ENCODE measurements at places on chromosomes 3 and 15.

GRCh38 chr3:28317438-28318022, 31.0 kb upstream of the ZCWPW2 start:
- no peak for DNase-seq

DNA sequence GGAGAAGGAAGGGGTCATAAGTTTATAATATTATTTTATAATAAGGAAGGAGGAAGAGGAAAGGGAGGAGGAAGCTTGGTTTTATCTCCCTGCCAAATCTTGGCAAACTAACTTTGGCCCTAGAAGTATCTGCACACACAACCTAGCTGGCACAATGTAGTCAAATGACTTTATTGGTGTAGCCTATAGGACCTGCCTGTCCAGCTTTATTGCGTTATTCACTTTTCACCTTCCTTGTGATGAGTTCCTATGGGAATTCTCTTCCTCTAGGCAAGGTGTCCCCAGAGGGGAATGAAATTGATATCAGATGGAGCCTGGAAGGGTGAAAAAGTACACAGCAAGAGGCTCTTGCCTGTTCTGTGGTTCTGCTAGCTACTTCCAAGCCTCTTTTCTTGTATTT, 111.2 kb upstream of the SLC25A36 start:
- DNase-seq = no peak

DNA sequence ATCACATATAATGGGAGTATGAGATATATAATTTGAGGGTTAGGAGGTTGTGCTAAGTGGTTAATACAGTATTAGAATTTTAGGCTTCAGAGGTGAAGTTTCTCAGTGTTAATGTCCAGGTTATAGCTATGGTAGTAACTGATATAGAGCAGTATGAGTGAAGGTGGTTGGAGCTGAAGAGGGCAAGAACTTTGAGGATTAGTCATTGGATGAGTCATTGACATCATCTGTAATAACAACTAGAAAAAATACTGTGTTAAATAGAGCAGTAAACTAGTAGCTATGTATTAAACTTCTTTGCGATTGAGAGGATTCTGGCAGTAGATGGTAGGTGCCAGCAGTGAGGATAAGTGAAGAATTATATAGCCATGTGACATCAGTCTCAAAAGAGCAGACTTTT, 47.5 kb upstream of the EIF3J start:
- no peak for DNase-seq

DNA sequence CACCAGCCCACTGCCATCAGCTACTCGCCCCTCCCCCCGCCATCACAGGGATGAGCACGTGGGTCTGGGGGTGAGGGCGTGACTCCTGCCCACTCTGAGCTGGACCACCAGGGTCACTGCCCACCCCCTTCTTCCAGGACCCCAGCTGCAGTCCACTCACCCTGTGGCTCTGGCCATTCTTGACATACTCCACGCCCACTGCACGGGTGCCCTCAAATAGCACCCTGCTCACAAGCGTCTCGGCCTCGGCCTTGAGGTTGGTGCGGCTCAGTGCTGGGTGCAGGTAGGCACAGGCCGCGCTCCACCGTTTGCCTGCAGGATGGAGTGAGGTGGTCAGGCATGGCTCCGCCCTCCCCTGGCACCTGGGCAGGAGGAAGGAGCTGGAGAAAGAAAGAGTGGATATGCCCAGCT, 23.9 kb downstream of the CHDH start:
- no peak for DNase-seq

DNA sequence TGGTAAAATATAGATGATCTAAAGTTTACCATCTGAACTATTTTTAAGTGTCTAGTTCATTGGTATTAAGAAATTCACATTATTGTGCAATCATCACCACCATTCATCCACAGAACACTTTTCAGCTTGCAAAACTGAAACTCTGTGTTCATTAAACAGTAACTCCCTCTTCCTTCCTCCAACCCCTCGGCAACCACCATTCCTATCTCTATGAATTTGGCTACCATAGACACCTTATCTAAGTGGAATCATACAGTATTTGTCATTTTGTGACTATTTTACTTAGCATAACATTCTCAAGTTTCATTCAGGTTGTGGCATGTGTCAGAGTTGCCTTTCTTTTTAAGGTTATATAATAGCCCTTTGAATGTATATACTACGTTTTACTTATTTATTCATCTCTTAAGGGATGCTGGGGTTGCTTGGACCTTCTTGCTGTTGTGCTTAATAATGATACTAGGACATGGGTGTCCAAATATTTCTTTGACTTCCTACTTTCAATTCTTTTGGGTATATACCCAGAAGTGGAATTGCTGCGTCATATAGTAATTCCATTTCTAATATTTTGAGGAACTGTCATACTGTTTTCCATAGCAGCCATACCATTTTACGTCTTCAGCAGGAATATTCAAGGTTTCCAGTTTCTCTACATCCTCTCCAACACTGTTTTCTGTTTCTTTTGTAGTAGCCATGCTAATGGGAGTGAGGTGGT, 20.9 kb downstream of the KAT2B start:
- no peak for DNase-seq

DNA sequence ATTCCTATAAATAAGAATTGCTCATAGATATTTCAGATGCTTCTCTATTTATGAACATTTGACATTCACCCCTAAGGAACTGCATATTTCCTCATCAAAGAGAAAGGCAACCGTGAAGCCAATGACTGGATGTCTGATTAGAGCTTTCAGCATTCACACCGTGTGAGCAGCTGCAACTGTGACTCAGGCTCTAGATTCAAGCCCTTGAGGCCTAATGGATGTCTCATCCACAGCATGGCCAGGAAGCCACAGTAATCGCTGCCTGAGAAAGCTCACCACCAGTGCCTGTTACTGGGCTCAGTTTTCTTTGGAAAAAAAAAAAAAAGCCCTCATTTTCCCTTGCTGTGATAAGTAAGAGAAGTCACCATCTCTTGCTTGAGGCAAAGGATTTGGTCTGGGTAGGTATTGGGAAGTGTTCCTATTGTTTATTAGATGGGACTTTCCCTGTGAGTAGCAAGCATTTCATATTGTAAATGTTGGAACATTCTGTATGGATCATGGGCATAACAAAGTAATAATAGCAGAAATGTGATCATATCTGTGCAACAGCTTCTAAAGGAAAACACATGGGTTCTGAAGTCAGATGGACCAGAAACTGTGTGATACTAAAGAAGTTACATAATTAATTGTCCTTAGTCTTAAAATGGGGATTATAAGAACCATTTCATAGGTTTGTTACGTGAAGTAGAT, 783.7 kb downstream of the AGBL1 start:
- no peak for DNase-seq
